ENCODE measurements at places on chromosomes 1 and 21. TPM values are rescaled to one million over a fixed set of nuclear protein-coding genes. Genes with fewer than 3 reads are reported as not detected.

DNA sequence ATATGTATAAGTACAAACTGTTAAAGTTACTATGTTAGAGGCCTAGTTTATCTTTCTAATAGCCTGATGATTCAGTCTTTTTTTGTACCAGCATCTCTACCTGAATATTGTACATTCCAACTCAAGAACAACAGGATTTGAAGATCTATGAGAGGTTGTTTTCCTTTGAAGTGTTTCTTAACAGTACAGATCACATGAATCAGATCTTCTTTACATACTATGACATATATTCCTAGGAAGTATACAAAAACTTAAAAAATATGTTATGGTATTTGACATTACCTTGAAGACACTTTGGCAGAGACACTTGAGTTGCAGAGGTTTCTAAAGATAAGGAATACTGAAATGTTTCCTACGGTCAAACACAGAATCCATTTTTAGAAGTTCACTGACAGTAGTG is 1280.9 kb downstream of the KCNT2 start:
- H3K4me1 ChIP-seq: no peaks in the 10 kb centered on the region
- H3K36me3 ChIP-seq: no peaks in the 10 kb centered on the region
- H3K4me3 ChIP-seq: no peak overlapping the region
- DNase-seq: no peak

DNA sequence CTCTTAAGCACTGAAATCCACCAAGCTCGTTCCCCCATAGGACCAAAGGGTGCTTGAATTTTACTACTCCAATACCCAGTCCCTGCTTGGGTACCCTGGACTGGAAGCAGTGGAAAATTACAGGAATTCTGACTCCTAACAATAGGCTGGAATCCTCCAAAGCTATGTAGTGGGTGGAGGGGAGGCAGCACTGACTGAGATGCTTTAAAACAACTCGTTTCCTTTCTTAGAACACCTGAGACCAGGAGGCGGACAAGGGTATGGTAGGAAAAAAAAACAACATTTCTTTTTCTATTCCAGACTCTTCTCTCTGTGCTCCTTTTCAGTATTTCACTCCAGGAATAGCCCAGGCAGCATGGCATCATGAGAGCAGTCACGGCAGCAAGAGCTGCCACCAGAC is 2.3 kb downstream of the PEF1 start:
- no peaks in the 10 kb centered on the region for H3K36me3 ChIP-seq
- no peak overlapping the region for H3K4me3 ChIP-seq
- no peaks in the 10 kb centered on the region for H3K27me3 ChIP-seq
- H3K27ac ChIP-seq: no peak overlapping the region
- DNase-seq: no peak
- peaks cover 20% of the 10 kb centered on the region for H3K4me1 ChIP-seq

DNA sequence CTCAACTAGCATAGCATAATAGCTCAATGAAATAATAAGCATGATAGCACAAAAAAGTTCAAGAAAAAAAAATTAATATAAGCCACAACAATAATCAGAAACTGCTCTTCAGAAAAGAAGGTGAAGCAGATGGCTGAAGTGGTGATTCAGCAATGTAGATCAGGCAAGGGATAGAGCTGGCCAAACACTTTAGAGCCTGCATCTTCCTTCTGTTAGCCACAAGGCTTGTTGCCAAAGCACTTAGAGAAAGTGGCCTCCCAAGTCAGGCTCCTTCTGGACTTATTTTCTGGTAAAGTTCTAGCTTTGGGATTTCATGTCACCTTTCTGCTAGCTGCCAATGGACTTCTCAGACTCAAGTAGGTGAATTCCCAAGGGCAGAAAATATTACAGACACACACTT is 60.3 kb upstream of the C1orf87 start:
- no peaks in the 10 kb centered on the region for H3K36me3 ChIP-seq
- no peaks in the 10 kb centered on the region for H3K27me3 ChIP-seq
- H3K27ac ChIP-seq: no peak overlapping the region
- no peaks in the 10 kb centered on the region for H3K4me1 ChIP-seq
- H3K4me3 ChIP-seq: no peak overlapping the region

DNA sequence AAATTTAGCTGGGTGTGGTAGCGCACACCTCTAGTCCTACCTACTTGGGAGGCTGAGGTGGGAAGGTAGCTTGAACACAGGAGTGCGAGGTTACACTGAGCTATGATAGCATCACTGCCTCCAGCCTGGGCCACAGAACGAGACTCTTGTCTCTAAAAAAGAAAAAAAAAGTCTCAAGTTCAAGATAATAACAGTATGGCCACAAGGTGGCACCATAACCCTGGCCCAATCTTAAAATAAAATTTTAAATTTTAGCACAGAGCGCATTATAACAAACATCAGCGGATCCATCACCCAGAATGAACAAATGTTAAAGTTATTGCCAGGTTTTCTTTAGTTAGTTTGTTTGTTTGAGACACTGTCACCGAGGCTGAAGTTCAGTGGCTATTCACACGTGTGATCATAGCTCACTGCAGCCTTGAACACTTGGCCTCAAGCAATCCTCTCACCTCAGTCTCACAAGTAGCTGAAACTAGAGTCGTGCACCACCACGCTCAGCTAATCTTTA is 2.9 kb upstream of the HTR6 start:
- peaks cover 33% of the 10 kb centered on the region for H3K27me3 ChIP-seq
- DNase-seq: peak; percentile 81
- no peak overlapping the region for H3K4me3 ChIP-seq
- H3K27ac ChIP-seq: no peak overlapping the region
- peaks cover 18% of the 10 kb centered on the region for H3K36me3 ChIP-seq

DNA sequence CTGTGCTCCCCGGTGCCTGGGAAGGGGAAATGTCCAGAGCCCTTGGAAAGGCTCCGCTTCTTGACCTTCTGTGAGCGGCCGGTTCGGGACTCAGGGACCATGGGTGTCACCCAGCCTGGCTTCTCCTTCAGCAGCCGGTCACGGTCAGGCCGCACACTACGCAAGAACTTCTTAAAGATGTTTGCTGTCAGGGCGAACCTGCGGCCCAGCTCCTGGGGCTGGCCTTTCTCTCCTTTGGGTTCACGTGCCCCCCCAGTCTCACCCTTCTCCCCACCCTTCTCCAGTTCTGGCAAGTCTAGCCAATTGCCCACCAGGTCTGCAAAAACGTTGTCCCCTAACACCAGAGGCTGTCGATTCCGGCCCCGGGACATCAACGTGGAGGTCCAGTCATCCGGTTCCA is 12.1 kb downstream of the INKA2 start:
- no peak for DNase-seq
- H3K36me3 ChIP-seq: peaks cover 30% of the 10 kb centered on the region
- no peak overlapping the region for H3K4me3 ChIP-seq
- H3K27ac ChIP-seq: no peak overlapping the region
- H3K4me1 ChIP-seq: peaks cover 70% of the 10 kb centered on the region
- no peaks in the 10 kb centered on the region for H3K27me3 ChIP-seq

DNA sequence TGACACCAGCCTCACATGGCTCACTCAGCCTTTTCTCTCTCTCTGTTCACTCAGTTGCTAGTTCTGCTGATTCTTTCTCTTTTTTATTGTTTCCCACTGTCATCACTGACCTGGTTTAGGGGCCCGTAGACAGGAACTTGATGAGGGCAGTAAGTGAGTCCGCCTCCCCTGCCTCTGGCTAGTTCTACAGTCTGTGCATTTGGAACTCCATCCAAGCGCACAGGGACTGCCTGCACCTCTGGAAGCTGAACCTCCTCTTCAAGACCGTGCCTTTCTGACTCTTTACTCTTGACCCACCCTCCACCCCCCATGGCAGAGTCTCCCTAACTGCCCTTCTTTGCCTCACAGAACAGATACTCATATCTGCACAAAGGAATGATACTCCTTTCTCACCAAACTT is 4.2 kb downstream of the TENT5C start:
- H3K4me3 ChIP-seq: no peak overlapping the region
- H3K4me1 ChIP-seq: peaks cover 19% of the 10 kb centered on the region
- peaks cover 23% of the 10 kb centered on the region for H3K27me3 ChIP-seq
- no peak overlapping the region for H3K27ac ChIP-seq

GRCh38 chr1:231753313-231753712 is 126.7 kb downstream of the DISC1 start:
- no peak overlapping the region for H3K27ac ChIP-seq
- DNase-seq: no peak
- no peaks in the 10 kb centered on the region for H3K4me1 ChIP-seq
- H3K4me3 ChIP-seq: no peak overlapping the region
- no peaks in the 10 kb centered on the region for H3K27me3 ChIP-seq

- no peak overlapping the region for H3K27ac ChIP-seq
- peaks cover 5% of the 10 kb centered on the region for H3K4me1 ChIP-seq
- peaks cover 5% of the 10 kb centered on the region for H3K27me3 ChIP-seq
- H3K36me3 ChIP-seq: no peaks in the 10 kb centered on the region
- DNase-seq: no peak
- no peak overlapping the region for H3K4me3 ChIP-seq
Observed at GRCh38 chr1:225962440-225962975, 21.5 kb upstream of the LEFTY2 start.

- H3K27ac ChIP-seq: no peak overlapping the region
- no peaks in the 10 kb centered on the region for H3K27me3 ChIP-seq
- no peaks in the 10 kb centered on the region for H3K36me3 ChIP-seq
- H3K4me3 ChIP-seq: no peak overlapping the region
Observed at GRCh38 chr1:189538271-189538670, 939.4 kb downstream of the BRINP3 start.

- no peak overlapping the region for H3K27ac ChIP-seq
- H3K27me3 ChIP-seq: no peaks in the 10 kb centered on the region
- no peak for DNase-seq
- H3K4me1 ChIP-seq: no peaks in the 10 kb centered on the region
Observed at GRCh38 chr1:91138959-91139358, 117.1 kb upstream of the ZNF644 start.

DNA sequence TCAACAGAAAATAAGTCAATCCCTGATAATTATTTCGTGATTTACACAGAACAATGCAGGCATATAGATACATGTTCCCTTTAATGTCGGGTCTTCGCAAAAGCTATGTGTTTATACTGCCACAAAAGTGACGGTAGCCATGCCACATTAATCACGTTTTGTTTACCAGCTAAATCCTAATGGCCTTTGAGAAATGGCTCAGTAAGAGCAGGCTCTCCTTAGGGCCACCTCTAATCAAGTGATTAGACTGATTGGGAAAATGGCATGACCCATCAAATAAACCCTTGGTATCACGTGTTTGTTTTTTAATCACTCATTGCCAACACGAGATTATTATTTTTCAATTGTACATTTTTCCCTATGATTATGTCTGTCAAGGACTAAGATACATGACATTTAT is 102.0 kb upstream of the USP25 start:
- no peak overlapping the region for H3K27ac ChIP-seq
- no peak overlapping the region for H3K4me3 ChIP-seq
- H3K4me1 ChIP-seq: no peaks in the 10 kb centered on the region
- no peaks in the 10 kb centered on the region for H3K27me3 ChIP-seq
- no peaks in the 10 kb centered on the region for H3K36me3 ChIP-seq
- no peak for DNase-seq

- peaks cover 30% of the 10 kb centered on the region for H3K4me1 ChIP-seq
- H3K27ac ChIP-seq: no peak overlapping the region
- no peak overlapping the region for H3K4me3 ChIP-seq
- no peak for DNase-seq
- peaks cover 90% of the 10 kb centered on the region for H3K36me3 ChIP-seq
- H3K27me3 ChIP-seq: no peaks in the 10 kb centered on the region
Observed at GRCh38 chr1:200989337-200989736, 34.2 kb downstream of the KIF21B start.

DNA sequence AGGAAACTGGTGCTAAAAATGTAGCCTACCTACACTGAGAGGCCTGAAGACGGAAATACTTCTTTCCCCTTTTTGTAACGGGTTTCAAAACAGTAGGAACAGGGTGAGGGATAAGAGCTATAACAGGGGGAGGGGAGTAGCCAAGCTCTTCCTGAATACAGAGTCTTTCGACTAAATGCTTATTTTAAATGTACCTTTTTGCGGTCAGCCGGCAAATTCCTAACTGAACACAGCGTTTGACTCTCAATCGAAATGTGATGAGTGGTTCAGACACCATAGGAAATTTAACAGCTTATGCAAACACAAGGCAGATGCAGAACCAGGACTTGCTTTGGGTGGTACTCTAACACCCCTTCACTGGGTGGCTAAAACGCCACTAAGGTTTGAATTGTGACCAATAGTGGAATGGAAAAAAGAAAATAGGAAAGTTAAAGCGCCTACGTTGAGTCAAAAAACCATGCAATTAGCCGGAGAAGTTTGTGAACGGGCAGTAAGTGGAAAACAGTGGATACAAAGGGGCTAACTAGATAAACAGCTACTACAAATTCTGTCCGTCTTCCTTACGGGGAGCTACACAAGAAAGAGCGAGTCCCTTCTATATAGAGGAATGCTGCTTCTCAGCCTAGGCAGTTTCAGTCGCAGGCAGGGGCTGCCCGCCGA is 1.7 kb downstream of the EGLN1 start:
- peak overlapping the region; percentile 83 for H3K4me3 ChIP-seq
- H3K4me1 ChIP-seq: peaks cover 12% of the 10 kb centered on the region
- no peaks in the 10 kb centered on the region for H3K27me3 ChIP-seq
- H3K27ac ChIP-seq: peak overlapping the region; percentile 91
- no peak for DNase-seq

- H3K4me3 ChIP-seq: no peak overlapping the region
- no peaks in the 10 kb centered on the region for H3K27me3 ChIP-seq
- H3K4me1 ChIP-seq: no peaks in the 10 kb centered on the region
- H3K27ac ChIP-seq: no peak overlapping the region
- DNase-seq: no peak
- no peaks in the 10 kb centered on the region for H3K36me3 ChIP-seq
Observed at GRCh38 chr21:27346041-27346448, 379.2 kb upstream of the ADAMTS5 start.

DNA sequence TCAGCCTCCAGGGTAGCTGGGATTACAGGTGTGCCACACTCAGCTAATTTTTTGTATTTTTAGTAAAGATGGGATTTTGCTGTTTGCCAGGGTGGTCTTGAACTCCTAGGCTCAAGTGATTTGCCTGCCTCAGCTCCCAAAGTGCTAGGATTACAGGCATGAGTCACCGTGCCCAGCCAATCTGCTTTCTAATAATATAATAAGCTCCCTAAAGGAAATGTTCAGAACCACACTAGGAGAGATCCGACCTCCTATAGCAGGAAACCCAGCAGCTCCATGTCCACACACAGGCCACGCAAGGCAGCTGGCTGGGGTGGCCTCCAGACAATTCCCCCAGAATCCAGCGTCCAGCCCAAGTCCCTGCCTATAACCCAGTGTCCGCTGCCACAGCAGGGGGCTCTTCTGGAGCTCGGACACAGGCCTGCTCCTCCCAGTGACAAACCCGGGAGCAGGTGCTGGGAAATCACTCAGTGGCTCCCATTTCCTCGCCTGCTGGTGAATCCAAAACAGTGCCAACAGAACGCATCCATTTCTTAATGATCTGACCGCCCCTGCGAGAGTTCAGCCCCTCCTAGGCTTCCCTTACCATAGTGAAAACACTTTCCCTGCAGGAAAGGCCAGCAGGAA is 7.5 kb downstream of the RIPK4 start:
- H3K36me3 ChIP-seq: no peaks in the 10 kb centered on the region
- H3K4me3 ChIP-seq: no peak overlapping the region
- no peak overlapping the region for H3K27ac ChIP-seq
- DNase-seq: no peak

The TDRD10 gene
- 0.40 TPM for total RNA-seq

The VANGL2 gene
- 9.1 TPM for total RNA-seq

The SIPA1L2 gene
- 21.2 TPM for total RNA-seq

The NLRP3 gene
- total RNA-seq: 5.0 TPM

The SAMD13 gene
- 5.7 TPM for total RNA-seq

The RNU1-2 gene
- 29,651 TPM for total RNA-seq

The KRTAP13-4 gene
- total RNA-seq: not detected

The LRP8 gene
- total RNA-seq: 36.7 TPM

The RAB25 gene
- total RNA-seq: 0.39 TPM

Measured in spinal cord (tissue), 10 donors.